RKO (cell line): ENCODE measurements at places on chromosomes 5 and 9.

GRCh38 chr9:20788526-20789451 lies 104.7 kb downstream of the FOCAD start:
- DNase-seq: no peak

- DNase-seq: no peak
Measured at GRCh38 chr5:16931334-16932110, 4.6 kb downstream of the MYO10 start.

- no peak for DNase-seq
Measured at GRCh38 chr5:77776554-77777206, 541 bp upstream of the TBCA start.

GRCh38 chr9:130137641-130138081 lies 34.5 kb upstream of the NCS1 start:
- no peak for DNase-seq

DNA sequence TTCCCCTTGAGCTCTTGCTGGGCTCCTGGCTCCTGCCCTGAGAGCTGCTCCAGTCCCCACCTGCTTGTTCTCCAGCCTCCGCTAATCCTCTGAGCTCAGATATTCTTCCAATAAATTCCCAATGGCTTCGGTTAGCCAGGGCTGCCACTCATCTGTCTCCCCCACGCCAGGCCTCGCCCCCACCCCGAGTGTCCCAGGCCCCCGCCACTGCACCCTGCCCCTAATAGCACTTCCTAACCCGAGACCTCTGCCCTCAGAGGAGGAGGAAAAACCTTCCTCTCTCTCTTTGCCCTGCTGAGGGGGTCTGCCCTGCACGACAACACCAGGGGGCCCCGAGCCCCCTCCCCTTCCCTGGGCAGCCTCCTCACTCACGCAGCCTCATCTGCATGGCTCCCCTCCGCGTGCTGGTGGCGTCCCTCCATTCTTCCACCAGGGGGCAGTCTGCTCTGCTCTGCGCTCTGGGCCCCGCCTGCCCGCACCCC lies 5.4 kb upstream of the LCN15 start:
- no peak for DNase-seq

DNA sequence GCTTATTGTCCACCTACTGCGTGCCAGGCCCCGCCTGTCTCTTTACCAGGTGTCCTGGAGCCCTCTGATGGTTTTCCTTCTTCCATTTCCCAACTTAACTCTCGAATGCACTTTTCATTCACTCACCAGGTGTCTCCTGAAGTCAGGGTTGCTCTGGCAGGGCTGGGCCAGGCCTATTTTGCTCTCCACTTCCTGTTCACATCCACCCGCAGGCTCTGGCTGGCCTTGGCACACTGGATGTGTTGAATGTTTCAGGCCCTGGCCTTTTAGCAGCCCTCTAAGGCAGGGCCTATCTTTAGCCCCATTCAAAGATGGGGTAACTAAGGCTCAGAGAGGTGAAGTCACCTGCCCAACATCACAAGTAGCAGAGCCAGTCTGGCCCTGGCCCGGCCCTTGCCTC lies 16.4 kb downstream of the LRRC8A start:
- no peak for DNase-seq

GRCh38 chr9:126677188-126678084 lies 63.7 kb downstream of the LMX1B start:
- no peak for DNase-seq

DNA sequence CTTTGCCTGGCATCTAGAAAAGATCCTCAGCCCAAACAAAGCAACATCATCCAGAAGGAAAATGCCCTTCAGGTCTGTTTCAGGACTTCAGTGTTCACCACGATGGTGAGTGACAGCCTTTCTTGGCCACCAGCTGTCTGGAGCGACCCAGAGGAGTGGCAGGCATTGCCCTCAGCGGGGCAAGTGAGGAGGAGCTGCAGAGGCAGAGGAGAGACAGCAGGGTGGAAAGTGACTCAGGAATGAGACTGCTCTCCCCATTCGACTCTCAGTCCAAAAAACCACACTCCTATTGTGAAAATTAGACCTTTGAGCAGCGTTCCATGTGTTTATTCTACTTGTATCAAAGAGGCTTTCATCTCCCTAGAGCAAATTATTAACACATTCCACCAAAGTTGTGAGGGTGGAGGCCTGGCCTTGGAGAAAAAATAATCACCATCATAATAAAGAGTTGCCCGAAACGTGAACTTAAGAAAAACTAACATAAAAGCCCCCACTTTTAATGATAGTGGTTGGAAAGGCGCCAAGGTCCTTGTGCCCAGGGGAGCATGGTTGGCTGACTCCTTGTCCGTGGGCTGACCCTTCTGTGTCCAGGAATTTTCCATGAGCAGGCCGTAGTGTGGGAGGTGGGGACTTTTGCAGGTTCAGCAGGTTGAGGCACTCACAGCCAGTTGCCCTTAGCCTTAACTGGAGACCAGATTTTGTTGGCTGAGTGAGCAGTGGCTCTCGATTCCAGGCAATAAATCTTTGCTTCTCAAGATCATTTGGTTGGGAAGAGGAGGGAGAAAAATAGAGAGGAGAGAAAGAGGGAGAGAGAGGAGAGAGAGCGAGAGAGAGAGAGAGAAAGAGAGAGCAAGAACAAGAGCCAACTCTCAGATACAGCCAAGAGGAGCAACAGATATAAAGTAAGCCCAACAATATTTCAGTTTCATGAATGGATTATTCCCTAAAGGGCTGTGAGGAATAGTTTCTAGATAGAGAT lies 125.9 kb upstream of the ANKRD55 start:
- no peak for DNase-seq

DNA sequence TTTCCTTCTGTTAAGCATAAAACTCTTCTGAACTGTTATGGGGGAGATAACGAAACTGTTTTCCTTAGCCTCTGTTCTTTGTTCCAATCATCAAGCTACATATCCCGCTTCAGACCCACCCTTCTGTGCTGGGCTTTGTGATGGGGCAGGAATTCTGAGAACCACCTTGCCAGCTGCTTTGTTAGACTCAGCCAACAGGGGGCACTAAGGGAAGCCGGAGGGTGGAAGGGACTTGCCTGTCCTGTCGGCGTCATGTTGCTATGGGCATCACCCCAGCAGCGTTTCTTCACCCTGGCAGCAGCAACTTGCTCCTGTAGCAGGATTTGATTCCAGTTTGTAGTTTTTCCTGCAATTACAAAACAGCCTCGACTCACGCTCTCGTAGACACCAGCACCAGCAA lies 169.1 kb downstream of the CAAP1 start:
- peak; percentile 16 for DNase-seq

GRCh38 chr5:102986074-102986473 lies 133.9 kb downstream of the GIN1 start:
- DNase-seq: no peak

DNA sequence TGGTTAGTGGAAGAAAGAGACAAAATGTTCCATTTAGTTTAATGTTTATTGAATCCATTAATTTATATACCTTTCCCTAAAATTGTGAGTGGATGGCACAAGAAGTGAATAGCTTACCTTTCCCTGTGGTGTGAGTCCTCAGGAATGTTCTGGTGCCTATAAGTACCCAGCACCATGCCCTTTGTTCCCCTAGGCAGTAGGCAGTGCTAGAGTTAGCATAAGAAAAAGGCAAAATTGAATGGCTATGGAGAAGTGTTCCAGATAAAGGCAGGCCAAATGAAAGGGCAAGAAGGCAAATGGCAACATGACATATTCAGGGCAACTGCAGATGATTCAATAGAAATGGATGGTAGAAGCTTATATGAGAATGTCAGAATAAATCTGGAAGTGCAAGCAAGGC lies 370.8 kb upstream of the PTGER4 start:
- no peak for DNase-seq

- DNase-seq: no peak
Measured at GRCh38 chr5:139431706-139432105, 7.6 kb downstream of the DNAJC18 start.

DNA sequence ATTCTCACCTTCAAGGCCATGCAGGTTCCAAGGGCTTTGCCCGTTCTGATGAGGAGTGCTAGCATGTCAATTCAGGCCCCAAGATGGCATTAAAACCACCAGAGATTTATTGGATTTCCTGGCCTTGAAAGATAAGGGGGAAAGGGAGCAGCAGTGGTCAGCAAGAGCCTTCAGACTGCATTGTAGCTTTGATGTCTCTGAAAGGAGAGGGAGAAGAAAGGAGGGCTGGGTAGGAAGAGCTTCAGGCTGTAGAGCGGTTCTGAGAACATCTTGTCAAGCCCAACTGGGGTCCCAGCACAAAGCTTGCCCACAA lies 41.8 kb upstream of the FGF1 start:
- no peak for DNase-seq

- DNase-seq: no peak
Measured at GRCh38 chr9:86350006-86350760, 4.0 kb downstream of the TUT7 start.

GRCh38 chr9:137813651-137814415 lies 63.7 kb upstream of the CACNA1B start:
- no peak for DNase-seq

DNA sequence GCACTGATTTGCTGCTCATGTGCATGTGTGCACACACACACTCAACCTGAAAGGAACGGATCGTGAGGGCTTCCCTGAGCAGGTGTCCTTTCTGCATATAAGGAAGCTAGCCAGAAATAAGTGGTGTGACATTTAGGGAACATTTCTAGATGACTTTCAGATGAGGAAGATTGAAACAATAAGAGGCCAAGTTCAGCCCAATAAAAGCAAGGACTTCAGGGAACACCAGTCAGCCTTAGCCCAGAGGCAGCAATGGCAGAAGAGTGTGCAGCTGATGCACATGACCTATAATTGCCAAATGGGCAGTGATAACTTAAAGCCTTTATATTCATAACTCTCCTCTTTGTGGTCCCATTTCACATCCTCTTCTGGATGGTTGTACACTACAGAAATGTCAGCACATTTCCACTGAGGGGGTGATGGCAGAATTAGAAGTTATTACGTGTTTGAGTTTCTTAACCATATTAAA lies 255.5 kb downstream of the TRIM32 start:
- no peak for DNase-seq

- DNase-seq: no peak
Measured at GRCh38 chr9:87885484-87886189, 3.0 kb downstream of the SPATA31E1 start.

DNA sequence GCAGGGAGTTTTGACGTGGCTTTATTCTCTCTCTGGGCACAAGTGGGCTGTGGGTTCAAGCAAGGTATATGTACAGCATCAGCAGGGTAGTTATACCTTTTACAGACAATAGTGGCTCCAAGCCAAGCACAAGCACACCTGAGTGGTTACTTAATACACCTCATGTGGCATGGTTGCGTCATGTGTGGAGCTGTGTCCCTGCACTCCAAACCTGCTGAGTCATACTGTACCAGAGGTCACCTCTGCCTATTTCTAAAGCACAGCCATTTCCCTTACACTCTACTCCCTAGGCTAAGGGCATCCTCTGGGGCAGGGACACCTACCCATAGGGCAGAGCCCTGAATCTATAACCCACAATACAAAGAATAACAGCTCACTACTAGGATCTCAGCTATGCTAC lies 147.3 kb downstream of the OSTF1 start:
- DNase-seq: no peak

GRCh38 chr5:15959370-15960164 lies 220.0 kb downstream of the MARCHF11 start:
- DNase-seq: no peak

- no peak for DNase-seq
Measured at GRCh38 chr5:100780376-100780870, 122.7 kb downstream of the ST8SIA4 start.

- DNase-seq: no peak
Measured at GRCh38 chr5:111676466-111676865, 80.5 kb downstream of the NREP start.

- no peak for DNase-seq
Measured at GRCh38 chr9:130823435-130823834, 11.6 kb upstream of the ABL1 start.

GRCh38 chr9:137160716-137161557 lies 8.9 kb downstream of the LRRC26 start:
- no peak for DNase-seq

GRCh38 chr5:154861946-154862345 lies 3.5 kb downstream of the CNOT8 start:
- no peak for DNase-seq

DNA sequence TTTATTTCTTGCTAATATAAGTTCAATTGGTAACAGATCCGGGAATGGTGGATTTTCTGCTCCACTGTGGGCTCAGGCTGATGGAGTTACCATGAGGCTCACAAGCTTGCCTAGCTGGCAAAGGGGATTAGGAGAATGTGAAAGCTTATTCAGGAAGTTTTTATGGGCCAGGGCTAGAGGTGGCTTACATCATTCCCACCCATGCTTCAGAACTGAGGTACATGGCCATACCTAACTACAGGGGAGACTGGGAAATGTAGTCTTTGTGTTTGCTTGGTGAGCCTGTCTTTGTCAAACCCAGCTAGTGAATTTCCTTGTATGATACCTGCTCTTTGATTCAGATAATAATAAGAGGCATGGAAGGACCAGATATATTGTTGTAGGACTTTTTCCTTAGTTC lies 105.9 kb upstream of the DHFR start:
- DNase-seq: no peak

DNA sequence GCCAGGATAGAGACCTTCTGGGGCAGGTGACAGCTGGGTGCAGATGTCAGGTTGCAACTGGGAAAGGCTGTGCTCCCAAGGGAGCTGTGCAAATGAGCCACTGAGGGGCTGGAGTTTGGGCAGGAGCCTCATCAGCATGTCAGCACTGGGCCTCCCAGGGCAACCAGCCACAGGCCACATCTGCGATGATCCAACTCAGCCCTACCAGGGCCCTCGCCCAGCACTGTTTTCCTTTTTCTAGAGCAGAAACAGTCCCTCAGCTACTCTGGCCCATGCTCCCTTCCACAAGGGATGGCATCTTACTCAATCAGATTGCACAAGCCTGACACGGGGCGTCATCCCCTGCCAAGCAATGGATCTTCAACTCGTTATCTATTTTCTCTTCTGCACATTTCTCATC lies 24.8 kb downstream of the NIPAL4 start:
- no peak for DNase-seq

DNA sequence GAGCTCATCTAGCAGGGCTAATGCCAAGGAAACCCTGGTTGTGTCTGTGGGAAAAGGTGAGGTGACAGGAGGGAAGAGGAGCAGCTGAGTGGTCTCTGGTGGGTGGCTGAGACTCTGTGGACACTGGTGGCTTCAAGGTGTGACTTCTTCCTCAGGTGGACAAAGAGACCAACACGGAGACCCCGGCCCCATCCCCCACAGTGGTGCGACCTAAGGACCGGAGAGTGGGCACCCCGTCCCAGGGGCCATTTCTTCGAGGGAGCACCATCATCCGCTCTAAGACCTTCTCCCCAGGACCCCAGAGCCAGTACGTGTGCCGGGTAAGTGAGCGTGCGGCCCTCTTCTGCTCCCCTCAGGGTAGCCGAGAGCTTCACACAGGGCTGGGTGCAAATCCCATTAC lies 31.1 kb upstream of the RARS1 start:
- DNase-seq: no peak

GRCh38 chr9:78130004-78130403 lies 98.4 kb upstream of the GNAQ start:
- no peak for DNase-seq
